Tibial artery (tissue), 4 donors: ENCODE measurements at places on chromosomes 4 and X.

DNA sequence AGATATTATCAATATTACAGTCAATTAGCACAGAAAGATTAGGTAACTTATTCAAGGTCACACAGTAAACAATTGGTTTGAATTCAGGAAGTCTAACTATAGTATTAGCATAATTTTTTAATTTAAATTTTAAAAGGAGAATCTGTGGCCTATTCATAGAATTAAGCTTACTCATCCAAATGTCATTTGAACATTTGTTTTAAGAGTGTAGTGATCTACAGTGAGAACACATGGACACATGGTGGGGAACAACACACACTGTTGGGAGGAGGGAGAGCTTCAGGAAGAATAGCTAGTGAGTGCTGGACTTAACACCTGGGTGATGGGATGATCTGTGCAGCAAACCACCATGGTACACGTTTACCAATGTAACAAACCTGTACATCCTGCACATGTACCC lies 48.3 kb downstream of the MEPE start:
- DNase-seq, result no peak

- no peak for DNase-seq
Measured at GRCh38 chr4:24645765-24646550, 61.6 kb upstream of the DHX15 start.

GRCh38 chr4:90030953-90031352 lies 96.2 kb upstream of the CCSER1 start:
- DNase-seq, result no peak

DNA sequence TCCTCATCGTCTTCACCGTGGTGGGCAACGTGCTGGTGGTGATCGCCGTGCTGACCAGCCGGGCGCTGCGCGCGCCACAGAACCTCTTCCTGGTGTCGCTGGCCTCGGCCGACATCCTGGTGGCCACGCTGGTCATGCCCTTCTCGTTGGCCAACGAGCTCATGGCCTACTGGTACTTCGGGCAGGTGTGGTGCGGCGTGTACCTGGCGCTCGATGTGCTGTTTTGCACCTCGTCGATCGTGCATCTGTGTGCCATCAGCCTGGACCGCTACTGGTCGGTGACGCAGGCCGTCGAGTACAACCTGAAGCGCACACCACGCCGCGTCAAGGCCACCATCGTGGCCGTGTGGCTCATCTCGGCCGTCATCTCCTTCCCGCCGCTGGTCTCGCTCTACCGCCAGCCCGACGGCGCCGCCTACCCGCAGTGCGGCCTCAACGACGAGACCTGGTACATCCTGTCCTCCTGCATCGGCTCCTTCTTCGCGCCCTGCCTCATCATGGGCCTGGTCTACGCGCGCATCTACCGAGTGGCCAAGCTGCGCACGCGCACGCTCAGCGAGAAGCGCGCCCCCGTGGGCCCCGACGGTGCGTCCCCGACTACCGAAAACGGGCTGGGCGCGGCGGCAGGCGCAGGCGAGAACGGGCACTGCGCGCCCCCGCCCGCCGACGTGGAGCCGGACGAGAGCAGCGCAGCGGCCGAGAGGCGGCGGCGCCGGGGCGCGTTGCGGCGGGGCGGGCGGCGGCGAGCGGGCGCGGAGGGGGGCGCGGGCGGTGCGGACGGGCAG lies 792 bp downstream of the ADRA2C start:
- DNase-seq, result peak; percentile 82

DNA sequence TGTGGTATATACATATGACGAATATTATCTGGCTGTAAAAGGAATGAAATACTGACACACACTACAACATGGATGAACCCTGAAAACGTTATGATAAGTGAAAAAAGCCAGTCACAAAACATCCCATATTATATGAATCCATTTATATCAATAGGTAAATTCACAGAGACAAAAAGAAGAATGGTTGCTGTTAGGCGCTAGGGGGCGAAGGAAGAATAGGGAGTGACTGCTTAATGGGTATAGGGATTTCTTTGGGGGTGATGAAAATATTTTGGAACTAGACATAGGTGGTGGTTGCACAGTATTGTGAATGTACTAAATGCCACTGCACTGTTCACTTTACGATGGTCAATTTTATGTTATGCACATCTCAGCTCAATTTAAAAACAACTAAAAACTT lies 96.4 kb upstream of the EGFL6 start:
- no peak for DNase-seq

DNA sequence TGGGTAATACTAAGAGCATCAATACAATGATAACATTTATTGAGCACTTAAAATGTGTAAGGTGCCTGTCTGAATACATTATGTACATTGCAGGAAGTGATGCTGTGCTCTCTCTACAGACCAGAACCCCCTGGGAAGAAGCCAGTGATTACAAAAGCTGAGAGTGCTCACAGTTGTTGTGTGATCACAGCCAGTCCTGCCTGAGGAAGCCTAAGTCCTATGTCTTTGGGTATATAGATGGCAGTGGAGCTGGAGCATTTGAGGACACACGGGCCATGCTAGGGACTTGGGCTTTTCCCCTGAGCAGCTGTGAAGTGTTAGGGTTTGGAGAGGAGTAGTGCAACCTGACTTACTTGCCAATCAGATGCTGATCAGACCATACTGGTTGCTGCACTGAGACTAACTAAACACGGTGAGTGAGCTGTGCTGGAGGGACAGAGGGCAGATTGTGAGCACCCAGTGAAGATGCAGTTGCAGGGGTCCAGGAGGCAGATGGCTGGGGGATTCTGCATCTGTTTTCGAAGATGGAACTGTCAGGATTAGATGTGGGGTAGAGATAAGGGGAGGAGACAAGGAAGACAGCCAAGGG lies 60.8 kb upstream of the TBC1D14 start:
- DNase-seq, result no peak

- DNase-seq, result no peak
Measured at GRCh38 chrX:154327038-154327820, 31.6 kb downstream of the TKTL1 start.

DNA sequence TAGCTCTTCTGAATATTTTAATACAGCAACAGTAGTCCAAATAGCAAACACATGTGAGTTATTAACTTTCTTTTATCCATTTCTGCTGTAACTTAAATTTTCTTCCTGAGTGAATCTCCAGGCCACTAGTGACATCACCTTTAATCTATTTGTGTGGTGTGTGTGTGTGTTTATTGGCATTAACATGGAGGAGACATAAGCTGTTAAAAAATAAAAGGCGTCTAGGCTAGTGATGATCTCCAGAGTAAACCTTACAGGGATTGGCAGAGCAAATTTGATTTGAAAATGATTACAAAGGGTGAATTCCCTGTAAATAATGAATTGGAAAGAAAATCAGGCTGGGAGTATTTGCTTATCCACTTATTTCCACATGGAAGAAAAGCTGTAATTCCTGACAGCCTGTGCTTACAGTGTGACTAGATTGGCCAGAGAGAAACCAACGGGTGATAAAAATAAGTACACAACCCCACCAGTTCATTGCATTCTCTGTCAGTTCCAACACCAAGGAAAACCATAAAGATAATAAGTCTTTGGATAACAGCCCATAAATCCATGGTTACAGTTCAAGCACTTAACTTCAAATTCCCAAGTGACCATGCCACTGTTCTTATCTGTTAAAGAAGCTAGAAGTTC lies 186.1 kb downstream of the ENOX2 start:
- DNase-seq, result no peak

GRCh38 chr4:147846318-147847155 lies 114.6 kb downstream of the ARHGAP10 start:
- no peak for DNase-seq
